CD4-positive, alpha-beta T cell treated with Interleukin-2 at 100 ng/mL for 4 hours (primary cell): ENCODE measurements at places on chromosomes 4 and X.

- no peak for DNase-seq
These were observed 89.0 kb downstream of the COMMD8 start for GRCh38 chr4:47374477-47374876.

GRCh38 chr4:95728145-95728544 lies 111.7 kb upstream of the PDHA2 start:
- no peak for DNase-seq

- no peak for DNase-seq
These were observed 19.8 kb upstream of the MANBA start for GRCh38 chr4:102780476-102781144.

DNA sequence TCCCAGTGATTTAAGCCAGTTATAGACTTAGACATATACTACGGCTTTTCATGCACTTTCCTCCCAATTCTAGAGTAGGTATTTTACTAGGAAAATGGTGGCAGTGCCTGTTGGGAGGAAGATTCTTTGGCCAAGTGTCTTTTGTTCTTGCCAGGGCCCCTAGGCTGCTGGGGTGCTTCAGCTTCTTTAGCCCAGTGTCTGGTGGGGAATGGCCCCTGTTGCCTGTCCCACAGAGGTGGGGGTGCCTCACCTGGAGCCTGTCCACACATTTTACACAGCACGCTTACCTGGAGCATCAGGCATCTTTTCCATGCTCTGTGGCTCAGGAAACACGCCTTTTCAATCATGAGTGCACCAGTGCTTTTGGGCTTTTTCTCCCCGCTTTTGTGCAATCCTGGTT lies 33.2 kb upstream of the MSANTD1 start:
- no peak for DNase-seq

DNA sequence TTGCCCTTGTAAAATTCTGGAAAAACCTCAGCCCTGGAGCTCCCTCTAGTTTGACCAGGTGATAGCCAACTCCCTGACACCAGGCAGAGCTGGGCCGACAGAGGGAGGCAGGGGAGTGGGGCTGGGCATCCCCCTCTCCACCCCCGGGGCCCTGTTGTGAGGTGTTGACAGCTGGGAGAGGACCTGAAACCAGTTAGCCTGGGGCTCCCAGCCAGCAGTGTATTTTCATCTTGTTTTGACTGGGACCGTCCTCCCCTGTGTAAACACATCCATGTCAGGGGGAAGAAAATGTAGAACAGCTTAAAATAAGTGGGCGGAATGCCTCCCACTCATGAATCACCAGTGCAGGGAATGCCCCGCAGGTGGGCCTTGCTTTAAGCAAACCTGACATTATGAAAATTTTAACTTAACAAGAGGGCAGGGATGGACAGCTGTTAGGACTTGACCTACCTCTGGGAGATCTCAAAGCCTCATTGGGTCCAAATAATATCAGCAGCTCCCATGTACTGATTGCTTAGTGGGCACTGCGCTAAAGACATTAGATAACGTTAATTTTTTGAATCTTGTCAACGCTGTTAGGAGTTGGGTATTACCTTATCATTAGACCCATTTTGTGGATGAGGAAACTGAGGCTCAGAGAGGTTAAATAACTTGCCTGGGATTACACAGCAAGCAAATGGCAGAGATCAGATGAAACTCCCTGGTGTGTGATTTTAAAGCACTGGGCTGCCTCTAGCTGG lies 45.9 kb downstream of the TSC22D3 start:
- DNase-seq, result no peak

- no peak for DNase-seq
These were observed 4.0 kb downstream of the HAND2 start for GRCh38 chr4:173526027-173526482.

- DNase-seq, result no peak
These were observed 7.3 kb downstream of the GRPEL1 start for GRCh38 chr4:7060346-7061150.

- no peak for DNase-seq
These were observed 66.4 kb upstream of the NDP start for GRCh38 chrX:44039556-44039955.

DNA sequence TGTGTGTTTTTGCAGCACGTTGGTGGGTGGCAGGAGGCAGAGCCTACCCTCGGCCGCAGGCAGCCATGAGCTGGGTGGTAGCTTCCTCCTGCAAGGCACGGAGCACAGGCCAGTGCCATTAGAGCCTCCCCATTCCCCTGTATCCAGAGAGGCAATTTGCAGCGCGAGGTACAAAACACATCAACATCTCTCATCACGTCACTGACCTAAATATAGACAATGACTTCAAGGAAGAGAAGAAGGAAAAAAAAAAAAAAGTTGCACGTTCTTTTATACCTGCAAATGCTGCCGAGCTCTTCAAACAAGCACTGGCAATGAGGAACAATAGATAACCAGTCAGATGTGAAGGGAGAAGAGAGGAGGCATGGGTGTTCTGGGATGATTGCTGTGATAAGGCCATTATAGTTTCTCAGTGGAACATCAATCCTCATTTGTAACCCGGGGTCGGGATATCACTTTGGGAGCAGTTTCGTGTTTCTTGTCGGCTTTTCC lies 159.9 kb downstream of the MGST2 start:
- DNase-seq, result no peak

DNA sequence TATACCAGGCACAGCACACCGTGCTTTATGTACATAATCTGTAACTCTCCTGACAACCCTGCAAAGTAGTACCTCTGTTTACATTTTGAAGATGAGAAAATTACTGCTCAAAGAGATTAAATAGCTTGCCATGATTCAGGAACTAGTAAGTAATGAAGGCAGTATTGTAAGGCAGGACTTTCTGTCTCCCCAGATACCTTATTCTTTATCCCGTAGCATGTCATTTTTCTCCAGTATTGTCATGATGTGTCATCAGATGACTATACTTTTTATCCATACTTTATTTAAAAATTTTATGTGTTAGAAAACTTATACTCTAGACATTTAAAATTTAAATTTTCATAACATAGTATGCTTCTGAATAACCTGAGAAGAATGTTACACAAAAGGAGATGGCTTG lies 188.3 kb upstream of the NUDT6 start:
- no peak for DNase-seq

DNA sequence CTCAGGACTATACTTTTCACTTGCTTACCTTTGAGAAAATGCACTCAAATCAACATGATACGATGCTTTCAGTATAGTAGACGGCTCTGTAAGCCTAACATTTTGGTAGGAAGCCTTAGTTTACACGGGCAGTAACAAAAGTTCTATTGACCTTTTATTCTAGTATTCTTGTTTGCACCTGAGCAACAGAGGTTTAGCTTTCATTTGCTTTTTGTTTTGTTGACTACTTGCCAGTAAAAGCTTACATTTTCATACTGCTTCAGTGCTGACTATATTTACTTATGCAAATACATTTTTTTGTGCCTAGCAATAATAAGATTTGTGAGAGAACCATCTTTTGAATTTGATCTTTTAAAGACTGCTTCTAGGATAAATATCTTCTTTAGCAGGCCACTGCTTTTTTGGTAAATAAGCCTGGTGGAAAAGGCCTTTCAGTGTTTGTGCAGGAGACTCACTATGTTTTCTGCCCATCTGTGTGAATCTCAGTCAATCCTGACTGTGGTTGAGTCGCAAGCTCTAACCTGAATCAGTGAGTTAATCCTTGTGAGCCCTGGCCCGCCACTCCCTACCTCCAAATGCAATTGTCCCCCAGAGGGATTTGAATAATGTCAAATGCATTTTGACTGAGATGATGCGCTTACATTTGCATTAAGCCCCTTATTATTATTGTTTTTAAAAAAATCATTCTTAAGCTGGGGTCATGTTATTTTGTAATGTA lies 21.9 kb downstream of the FHIP1A start:
- no peak for DNase-seq

DNA sequence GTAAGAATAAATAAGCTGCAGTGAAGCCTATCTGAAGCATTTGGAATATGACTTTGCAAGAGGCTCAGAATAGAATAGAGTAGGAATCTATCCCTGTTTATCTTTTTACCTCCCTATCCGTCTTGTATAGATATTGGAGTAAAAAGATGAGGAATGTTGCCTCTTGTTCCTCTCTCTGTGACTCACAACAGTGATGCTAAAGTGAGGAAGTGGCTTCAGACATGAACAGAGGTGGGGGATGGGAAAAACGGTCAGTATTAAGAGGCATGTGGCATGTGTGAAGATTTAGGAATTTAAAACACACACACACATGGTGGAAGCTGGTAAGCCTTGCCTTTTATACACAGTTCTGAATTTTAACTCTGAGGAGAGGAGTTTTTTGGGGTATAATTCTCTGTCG lies 3.8 kb upstream of the DCAF4L1 start:
- DNase-seq, result no peak

- DNase-seq, result no peak
These were observed 84.0 kb upstream of the IGFBP7 start for GRCh38 chr4:57194068-57194611.

DNA sequence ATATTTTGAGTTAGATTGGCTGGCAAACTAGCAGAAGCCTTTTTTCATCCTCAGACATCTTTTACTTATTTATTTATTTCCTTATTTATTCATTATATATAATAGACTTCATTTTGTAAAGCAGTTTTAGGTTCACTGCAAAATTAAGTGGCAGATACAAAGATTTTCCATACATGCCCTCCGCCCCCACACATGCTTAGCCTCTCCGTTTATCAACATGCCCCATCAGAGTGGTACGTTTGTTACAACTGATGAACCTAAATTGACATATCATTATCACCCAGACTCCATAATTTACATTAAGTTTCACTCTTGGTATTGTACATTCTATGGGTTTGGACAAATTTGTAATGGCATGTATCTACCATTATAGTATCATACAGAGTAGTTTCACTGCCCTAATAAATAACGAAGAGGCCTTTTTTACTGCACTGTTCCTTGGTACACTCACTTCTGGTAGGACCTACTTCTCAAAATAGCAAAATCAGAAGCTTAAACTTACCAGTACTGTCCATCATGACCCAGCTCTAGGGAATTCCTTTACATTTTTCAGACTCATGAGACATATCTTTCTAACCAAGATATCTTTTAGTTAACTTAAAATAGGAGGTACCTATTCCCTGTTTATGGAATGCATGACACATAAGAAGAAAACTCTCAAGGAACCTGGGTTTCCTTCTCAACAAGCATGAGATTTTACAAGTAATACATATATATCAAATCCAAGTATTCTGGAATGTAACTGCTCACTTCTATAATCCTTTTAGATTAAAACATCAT lies 4.8 kb upstream of the TMPRSS11B start:
- no peak for DNase-seq

- no peak for DNase-seq
These were observed 2108.9 kb upstream of the TENM3 start for GRCh38 chr4:180134091-180134866.

DNA sequence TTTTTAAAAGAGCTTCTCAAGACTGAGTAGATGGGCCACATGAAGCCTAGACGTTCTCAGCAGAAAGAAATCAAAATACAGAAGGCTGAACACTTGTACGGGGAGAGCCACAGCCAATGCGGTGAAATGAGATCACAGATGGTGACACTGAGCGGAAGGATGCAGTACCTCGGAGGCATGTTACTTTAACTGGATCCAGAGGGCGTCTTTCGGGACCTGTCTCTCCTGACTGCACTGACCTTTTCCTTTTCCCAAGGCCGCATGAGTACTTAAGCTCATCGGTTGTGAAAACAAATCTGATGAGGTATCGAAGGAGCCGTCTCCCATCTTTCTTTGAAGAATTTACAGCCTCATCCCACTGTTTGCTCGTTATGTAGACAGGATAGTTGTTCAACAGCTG lies 32.6 kb downstream of the BEND4 start:
- no peak for DNase-seq

- DNase-seq, result peak; percentile 62
These were observed 43.5 kb downstream of the NUDT9 start for GRCh38 chr4:87465739-87466366.

DNA sequence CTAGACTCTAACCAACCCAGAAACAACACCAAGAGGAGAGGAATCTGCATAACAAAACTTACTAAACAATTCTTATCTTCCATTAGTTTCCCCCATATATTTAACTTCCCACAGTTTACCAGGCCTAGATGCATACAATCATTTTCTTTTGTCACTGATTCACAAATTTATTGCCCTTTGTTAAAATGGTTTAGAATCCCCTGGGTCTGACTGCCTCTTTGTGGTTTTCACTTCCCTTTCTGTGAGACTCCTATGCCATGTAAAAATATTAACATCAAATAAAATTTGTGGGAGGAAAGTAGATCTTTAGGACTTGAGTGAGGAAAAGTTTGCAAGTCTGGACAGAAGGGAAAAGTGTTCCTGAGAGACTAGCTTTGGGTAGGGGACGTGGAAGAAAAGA lies 393.8 kb upstream of the CNKSR2 start:
- no peak for DNase-seq

- DNase-seq, result no peak
These were observed 125.0 kb downstream of the SPCS3 start for GRCh38 chr4:176444741-176445140.

DNA sequence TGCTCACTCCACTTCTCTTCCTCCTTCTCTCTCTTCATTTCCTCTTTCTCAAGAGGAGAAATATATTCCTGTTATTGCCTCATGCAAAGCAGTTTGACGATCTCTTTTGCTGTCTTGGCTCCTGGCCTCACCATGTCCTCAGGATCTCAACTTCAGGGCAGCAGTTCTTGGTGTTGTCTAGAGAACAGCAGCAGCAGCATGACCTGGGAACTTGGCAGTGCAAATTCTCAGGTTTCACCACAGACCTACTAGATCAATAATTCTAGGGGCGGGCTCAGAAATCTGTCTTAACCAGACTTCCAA lies 193.4 kb upstream of the EDNRA start:
- DNase-seq, result no peak

DNA sequence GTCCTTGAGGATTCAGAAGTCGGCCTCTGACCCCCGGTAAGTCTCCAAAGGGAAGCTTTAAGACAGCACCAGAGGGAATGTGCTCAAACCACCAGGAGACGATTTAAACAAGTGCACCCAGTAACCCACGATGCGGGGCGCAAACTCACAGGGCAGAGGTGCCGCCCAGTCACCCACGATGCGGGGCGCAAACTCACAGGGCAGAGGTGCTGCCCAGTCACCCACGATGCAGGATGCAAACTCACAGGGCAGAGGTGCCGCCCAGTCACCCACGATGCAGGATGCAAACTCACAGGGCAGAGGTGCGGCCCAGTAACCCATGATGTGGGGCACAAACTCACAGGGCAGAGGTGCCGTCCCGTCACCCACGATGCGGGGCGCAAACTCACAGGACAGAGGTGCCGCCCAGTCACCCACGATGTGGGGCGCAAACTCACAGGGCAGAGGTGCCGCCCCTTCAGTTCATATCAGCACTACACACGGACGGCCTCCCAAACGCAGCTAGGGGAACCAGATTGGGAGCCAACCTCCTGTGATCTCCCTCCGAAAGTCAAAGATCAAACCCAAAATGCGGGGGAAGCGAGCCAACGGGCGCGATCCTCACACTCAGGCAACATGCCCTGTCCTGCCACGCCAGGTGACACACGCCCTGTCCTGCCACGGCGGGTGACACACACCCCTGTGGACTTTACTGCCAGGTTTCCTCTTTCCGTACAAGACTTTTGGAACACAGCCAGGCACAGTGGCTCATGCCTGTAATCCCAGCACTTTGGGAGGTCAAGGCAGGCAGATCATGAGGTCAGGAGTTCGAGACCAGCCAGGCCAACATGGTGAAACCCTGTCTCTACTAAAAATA lies 11.3 kb downstream of the PPP2R3B start:
- DNase-seq, result no peak
